Left hindlimb (tissue), 1 donor: ENCODE measurements at places on chromosomes 4 and X.

DNA sequence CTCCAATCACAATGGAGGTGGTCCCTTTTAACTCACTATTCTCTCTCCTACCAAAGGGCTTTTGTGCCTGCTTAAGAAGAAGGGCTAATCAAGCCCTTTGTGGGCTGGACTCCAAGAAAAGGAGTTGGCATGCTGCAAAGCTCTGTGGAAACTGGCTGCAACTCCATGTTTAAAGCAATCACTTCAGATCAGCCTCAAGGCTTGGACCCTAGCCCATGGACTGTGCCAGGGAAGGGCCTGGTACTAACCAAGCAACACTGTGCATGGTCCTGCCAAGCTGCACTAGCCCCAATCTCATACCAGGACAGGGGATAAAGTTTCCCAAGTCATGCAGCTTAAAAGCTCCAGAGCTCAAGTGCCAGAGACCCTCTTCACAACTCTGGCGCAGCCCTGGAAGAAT is 86.7 kb downstream of the ATP8A1 start:
- no peak for DNase-seq

- no peak for DNase-seq
Observed at GRCh38 chr4:90816754-90817153, 689.6 kb downstream of the CCSER1 start.

DNA sequence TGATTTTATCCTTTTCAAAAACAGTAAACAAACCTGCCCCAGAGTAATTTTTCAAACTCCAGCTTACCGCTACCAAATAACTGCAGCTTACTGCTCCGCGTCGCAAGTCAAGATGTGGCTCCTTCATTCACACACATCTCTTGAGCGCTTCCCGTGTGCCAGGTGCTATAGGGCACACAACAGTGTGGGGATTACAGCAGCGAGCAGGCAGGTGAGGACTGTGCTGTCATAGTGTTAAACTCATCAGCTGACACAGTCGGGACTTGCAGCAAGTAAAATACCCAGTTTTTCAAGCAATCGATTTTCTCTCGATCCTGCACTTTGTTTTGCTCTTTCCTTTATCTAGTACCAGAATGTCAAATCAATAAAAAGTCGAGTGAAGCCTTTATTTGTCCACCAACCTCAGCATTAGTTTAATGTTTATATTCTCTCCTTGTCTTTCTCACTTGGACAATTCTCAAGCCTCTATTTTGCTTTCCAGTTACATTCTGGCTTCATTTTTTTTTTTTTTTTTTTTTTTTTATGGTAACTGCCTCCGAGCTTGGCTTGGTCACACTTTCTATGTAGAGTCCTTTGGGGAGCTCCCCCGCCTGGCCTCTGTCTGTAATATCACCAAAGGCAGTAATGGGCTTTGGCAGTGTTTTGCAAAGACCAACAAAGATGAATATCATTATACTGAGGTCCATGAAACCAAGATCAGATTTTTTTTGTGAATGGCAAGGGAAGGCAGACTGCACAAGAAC is 8.3 kb upstream of the ASB5 start:
- DNase-seq: peak; percentile 39

DNA sequence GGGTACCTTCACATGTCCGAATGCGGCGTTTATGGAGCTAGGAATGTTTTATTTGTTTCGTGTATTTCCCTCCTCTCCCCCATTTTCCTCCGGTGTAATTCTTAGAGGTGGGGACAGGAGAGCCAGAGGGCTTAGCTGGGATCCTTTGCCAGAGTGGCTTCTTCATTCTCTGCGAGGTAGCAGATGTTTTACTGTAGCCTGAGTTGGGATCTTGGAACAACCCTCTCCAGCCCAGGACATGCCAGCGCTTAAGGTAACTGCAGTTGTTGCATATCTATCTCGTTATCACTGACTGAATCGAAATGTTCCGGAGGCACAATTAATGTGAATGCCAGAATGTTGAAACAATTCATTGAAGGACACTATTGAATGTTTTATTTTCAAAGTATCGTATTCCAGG is 59.0 kb upstream of the DYNLT3 start:
- DNase-seq: no peak

DNA sequence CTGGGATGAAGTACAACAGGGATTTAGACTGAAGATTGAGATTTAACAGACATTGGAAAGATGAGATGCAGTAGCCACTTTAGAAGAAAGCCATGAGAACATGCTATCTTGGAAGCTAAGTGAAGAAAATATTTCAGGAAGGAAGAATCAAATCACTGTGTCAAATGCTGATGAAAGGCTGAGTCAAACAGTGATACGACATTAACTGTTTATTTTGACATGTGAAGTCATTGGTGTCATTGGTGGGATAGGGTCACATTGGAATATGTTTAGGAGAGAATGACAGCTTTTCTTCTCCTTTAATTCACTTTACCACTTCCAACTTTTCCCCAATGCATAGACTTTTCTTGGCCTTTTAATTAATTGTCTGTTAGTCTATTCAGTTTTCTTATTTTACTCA is 653.0 kb upstream of the BOD1L1 start:
- DNase-seq: no peak

DNA sequence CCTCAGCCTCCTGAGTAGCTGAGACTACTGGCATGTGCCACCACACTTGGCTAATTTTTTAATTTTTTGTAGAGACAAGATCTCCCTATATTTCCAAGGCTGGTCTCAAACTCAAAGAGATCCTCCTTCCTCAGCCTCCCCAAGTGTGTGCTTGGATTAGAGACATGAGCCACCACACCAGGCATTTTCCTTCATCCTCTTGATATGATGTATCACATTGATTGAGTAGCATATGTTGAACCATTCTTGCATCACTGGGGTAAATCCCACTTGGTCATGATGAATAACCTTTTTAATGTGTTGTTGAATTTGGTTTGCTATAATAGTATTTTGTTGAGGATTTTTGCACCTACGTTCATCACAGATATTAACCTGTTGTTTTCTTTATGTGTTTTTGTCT is 24.2 kb upstream of the PPM1K start:
- DNase-seq: no peak

GRCh38 chrX:22037225-22037624 is 5.1 kb downstream of the PHEX start:
- no peak for DNase-seq

DNA sequence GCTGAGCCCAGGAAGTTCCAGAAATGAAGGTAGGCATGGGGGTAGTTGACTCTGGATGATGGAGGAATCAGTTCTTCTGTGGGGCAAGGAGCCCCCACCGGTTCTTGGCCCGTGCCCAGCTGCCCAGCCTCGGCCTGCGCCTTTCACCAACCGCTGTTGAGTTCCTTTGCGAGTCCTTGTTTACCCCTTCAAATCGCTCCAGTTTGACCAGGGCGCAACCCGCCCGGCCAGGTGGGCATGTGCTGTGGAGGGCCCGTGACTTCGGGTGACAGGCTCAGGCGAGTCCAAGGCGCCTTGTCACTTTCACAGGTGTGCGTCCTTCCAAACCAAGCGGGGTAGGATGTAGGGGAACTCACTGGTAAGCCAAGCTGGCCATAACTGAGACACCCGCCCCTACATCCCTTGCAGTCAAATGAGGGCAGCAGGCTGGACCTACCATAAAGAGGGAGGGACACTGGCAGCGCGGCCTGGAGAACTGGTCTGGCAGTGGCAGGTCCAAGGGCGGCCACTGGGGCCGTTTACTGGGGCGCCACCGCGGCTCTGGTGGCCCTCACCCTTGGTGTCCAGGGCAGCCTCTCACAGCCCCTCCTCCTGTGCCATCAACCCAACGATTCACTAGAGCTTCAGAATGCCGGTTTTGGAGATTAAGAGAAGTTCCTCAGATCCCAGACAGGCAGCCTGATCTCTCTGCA is 160.3 kb upstream of the ZIC3 start:
- no peak for DNase-seq

DNA sequence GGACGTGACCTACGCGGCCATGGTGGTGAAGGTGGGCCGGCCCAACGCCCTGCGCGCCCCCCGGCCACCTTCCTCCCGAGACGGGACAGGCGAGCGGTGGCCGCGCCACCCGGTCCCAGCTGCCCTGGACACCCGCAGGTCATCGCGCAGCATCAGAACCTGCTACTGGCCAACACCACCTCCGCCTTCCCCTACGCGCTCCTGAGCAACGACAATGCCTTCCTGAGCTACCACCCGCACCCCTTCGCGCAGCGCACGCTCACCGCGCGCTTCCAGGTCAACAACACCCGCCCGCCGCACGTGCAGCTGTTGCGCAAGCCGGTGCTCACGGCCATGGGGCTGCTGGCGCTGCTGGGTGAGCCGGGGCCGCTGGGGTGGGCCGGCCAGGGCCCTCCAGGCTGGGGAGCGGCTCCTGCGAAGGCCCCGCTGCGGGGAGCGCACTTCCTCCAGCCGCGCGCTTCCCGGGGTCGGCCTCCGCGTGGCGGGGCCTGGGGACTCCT is 9.0 kb upstream of the SLC26A1 start:
- peak; percentile 28 for DNase-seq

DNA sequence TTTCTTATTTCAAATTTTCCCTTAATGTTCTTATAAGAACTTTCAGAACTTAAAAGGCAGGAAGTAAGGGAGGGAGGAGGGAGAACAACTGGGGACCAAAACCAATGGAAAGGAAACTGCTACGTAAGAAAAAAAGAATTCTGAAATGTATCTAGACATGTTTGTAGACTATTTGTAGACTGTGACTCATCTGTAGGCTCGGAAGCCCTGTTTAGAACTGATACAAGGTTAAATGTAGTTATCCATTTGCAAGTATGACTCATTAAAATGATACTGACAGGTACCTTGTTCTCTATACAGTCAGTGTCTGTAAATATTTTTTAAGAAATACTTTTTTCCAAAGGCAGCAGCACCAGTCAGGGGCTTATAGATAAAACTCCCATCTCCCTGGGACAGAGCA is 202.0 kb downstream of the DHX15 start:
- DNase-seq: no peak

DNA sequence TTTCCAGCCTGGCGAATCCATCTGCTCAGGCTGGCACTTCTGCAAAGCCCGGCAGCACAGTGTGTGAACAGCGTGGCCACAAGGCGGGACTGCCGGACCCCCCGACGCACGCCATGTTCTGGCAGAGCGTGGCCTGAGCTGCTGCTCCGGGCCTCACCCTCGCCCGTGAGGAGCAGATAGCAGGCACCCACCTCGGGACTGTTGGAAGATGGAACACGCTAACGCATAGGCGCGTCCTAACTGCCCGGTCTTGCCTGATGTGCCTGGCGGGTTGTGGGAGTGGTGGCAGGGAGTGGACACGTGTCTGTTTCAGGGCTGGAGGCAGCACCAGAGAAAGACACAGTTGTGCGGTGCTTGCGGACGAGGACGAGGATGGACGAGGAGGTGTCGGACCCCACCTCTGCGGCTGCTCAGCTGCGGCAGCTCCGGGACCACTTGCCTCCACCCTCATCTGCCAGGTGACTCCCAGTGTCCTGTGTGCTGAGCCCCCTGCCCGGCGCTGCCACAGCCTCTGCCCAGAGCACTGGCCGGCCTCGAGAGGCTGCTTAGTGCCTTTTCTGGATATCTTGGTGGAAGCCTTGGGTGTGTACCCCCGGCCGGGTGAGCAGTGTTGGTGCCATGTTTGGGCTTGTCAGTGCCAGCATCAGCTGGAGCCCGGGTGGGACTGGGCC is 28.2 kb downstream of the UVSSA start:
- peak; percentile 14 for DNase-seq

DNA sequence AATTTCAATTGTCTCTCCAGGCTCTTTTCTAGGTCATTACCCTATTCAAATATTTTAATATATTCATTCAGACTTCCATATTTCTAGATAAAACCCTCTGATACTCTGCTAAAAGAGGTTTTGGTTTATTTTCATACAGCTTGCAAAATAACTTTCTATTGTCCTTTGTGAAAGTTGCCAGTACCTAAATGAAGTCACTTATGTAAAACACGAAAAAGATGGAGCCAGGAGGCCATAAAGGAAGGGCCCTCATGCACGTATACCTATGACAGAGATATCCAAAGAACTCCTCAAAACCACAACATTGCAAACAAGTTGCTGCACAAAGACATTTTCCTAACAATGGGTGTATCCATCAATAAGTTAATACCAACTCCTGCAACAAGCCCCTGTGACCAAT is 25.7 kb upstream of the ELOVL6 start:
- no peak for DNase-seq

DNA sequence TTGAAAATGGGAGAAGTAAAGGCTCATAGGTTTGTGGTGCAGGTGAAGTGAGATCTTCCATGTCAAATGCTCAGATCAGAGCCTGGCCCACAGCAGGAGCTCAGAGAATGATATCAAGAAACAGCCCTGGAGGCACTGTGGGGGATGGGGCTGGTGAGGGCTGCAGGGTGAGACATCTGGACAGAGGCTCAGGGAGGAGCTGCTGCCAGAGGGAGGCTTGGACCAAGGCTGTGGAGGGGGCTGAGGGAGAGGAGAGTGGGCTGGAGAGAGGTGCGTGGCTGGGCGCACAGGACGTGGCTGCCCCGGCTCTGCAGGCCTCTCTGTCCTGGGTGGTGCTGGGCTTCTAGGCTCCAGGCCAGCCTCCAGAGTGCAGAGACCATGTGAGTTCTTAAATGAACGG is 5.6 kb downstream of the SORCS2 start:
- DNase-seq: peak; percentile 33

DNA sequence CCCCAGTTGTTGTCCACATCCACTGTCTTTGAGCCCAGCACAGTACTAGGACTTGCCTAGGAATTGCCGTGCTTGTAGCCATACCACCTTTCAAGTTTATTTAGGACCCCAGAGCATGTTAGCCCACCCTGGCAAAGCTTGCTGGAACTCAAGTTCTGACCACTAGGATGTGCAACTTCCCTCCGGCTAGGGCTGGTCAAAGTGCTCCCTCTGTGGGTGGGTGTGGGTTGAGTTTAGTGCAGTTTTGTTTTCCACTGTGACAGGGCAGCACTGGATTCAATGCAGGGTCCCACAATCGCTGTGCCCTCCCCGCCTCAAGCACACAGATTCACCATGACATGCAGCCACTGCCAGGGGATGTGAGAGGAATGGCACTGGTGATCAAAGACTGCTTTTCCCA is 96.0 kb downstream of the RASGEF1B start:
- no peak for DNase-seq
